ENCODE measurements at places on chromosomes 12 and 14.

GRCh38 chr14:91929700-91930099, 17.8 kb downstream of the FBLN5 start:
- no peak for DNase-seq

DNA sequence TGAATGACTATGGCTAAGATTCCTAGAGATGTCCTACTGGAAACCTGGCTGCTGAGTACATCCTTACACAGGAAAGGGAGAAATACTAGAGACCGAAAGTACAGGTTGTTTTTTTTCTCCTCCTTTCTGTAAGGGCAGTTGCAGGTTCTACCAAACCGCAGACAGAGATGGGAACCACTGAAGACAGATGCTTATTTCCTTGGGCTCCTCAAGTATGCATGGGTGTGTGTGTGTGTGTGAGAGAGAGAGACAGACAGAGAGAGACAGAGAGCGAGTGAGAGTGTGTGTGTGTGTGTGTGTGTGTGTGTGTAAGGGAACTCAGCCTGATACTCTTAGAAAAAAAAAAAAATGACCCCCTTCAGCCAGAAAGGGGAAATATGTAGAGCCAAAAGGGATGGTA, 42.5 kb downstream of the MAP4K5 start:
- DNase-seq = no peak

DNA sequence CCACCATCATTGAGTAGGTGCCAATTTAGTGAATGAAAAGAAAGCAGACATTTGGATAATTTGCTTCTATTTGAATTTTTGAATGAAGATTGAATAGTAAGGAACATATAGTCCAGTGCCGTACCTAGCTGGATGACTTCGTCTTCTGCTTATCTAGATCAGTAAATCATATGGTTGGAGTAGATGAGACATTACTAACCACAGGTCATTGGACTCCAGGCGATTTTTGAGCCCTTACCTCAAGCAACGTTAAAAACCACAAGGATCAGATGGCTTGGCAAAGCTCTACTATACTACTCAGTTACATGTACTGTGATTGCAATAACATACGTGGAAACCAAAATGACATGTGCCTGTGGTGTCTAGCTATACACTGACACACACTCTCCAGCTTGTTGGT, 1.7 kb upstream of the SPATS2 start:
- DNase-seq = no peak

GRCh38 chr14:69183735-69184134, 7.6 kb upstream of the EXD2 start:
- DNase-seq = no peak

- peak; percentile 78 for DNase-seq
Measured at GRCh38 chr12:13211859-13212664, 15.5 kb downstream of the EMP1 start.

GRCh38 chr12:93667672-93668071, 9.5 kb upstream of the CRADD start:
- no peak for DNase-seq

DNA sequence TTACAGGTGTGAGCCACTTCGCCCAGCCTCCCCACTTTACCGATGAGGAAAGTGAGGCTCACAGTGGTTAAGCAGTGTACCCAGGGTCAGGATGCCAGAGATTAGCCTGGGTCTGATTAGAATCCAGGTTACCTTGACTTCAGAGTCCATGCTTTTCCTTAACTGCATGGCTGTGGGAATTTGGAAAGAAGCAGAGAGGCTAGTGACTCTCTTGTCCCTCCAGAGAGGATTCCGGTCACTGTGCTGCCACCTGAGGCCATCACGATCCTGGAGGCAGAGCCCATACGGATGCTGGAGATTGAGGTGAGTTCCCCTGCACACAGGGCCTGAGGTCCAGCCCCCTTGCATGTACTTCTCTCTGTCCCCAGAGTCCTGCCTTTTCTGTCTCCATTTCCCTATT, 4.7 kb downstream of the REC8 start:
- no peak for DNase-seq

DNA sequence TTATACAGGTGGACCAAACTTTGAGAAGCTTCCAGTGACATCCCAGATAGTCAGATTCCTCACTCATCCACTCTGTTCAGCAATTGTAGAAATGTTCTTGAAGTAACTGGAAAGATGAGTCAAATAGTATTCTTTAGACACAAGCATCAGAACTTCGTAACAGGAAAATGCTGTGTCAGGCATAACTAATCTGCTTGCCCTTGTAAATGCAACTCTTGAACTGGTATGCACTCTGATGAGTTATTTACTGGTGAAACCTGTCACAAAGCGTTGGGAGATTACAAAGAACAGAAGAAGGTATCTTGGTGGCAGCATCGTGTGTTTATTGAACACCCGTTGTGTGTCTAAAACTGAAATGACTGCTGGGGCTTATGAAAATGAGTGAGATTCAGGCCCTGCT, 10.8 kb upstream of the DUSP6 start:
- no peak for DNase-seq

GRCh38 chr14:77151918-77152588, 10.5 kb upstream of the ZDHHC22 start:
- no peak for DNase-seq

DNA sequence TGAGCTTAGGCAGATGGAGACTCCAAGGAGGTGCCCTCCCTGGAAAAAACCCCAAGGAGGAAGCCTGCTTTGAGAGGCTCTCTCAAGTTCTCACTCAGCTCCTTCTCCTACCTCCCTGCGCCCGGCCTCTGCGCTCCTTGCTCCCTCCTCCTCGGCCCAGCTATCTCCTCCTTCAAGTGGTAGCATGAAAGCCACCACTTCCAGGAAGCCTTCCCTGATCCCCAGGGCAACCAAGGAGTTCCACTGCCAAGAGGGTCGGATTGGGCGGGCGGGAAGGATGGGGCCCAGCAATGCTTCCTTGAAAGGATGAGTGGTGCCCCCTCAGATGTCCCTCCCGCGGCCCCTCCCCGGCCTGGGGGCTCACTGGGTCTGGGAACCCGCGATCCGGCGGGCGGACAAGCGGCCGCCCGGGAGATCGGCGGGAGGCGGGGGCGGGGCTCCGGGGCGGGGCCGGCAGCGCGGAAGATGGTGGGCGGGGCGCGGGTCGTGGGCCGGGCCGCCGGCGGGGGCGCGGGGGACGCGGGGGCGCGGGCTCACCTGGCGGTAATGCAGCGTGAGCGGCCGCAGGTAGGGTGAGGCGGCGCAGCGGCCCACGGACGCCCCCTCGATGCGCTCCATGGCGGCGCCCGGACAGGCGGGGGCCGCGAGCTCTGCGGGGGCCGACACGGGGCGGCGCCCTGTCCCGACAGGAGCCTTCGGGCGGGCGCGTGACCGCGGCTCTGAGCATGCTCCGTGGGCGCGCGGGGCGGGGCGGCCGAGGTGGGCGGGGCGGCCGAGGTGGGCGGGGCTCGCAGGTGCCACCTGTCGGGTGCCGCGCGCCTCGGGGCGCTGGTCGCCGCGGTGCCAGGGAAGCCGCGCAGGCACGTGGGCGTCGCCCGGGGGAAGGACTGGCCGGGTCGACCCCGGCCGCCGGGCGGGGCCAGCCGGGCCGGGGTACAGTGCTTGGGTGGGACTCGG, at the start of gene NUDT14:
NUDT14 (minus strand) TSS at position 721 of the 957 bp plus-strand sequence; CDS start at position 618, 103 bp downstream.
- DNase-seq = peak; percentile 89

- no peak for DNase-seq
Measured at GRCh38 chr12:85865890-85866289, 8.2 kb upstream of the NTS start.

DNA sequence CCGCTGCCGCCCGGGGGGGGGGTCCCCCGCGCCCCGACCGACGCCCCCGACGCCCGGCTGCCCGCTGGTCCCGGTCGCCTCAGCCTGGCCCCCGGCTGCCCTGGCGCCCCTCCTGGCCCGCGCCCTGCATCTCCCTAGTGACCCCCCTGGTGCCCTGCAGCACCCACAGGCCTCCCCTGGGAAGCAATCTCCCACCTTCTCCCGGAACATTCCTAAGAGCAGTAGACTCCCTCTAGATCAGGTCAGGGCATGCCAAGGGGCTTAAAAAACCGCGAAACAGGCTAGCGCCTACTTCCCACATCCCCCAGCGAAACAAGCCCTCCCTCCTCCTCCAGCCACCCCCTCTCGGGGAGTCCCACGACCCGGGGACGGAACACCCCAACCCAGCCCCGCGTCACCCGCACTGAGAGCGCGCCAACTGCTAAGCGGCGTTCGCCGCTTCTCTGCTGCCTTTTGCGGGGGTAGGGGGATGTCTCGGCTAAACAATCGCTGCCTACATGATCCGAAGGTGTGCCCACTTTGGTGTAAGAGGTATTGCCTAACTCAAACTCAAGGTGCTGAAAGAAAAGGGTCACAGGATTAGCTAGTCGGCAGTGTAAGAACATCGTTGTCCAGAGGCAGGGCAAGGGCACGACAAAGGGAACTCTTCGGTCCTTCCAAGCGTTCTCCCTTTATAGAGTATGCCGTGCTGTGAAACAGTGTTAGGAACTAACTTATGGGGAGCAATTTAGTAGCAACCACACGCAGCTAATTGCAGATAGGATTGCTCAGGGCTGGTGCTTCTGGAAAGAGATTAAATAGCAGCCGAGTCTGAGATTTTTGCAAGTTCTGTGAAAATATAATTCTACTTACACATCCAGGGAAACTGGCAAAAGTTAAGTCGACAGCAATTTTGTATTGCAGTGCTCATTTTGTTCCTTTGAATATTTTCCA, 619 bp upstream of the NTN4 start:
- DNase-seq = peak; percentile 21

DNA sequence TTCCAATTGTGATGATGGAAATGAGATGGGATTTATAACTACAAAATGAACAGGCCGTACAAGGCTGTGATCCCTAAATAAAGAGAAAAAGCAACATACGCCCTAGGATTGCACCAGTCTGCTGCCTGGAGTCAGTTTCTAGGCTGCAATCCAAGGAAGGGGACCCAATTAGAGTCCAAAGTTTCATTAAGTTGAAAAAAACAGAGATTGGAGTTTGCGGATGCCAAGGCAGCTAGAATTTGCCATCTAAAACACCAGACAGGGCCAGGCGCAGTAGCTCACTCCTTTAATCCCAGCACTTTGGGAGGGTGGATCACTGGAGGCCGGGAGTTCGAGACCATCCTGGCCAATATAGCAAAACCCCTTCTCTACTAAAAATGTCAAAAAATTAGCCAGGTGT, 661.0 kb downstream of the RPS29 start:
- DNase-seq = no peak

DNA sequence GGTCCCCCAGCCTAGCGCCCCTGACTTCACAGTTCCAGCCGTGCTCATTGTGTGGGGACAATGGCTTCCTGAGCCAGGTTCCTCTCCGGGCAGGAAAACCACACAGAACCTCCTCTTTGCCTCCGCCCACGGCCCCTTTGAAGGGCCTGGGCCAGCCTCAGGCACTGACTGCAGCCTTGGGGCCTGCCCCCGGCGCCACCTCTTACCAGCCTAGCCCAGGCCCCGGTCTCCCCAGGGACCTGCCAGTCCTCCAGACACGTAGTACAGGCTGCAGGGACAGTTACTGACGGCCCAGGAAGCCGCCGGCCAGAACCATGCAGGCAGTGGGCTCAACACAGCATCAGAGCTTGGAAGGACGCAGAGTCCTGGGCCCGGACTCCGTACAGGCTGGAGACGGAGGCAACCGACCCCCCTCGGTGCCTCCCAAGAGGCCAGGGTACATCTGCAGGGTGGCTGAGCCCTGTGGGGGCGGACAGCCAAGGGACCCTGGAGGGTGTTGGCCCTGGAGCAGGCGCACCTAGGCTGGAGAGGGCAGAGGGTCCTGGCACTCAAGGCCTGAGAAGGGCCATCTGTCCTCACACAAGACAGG, 20.9 kb upstream of the NUDT14 start:
- peak; percentile 51 for DNase-seq

DNA sequence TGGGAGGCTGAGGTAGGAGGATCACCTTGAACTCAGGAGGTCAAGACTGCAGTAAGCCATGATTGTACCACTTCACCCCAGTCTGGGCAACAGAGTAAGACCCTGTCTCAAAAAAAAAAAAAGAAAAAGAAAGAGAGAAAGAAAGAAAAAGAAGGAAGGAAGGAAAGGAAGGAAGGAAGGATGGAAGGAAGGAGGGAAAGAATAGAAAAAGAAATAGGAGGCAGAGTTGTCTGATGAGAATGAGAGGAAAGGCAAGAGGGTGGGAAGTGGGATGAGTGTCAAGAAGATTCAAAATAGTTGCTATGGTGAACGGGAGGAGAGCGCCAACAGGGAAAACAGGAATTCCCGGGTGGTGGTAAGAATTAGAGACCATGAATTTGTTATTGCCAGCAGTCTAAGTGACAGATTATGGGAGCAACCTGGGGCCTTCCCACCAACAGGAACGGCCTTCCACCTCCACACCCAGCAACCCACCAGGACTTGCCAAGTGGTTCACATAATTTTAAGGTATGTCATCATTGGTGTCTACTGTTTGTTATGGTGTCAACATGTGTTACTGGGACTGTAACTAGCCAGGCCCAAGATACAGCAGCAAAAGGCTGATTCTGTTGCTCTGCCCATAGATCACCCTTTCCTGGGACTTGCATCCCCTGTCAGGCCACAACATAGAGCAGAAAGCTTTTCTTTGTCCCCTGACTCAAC, 36.1 kb upstream of the C12orf76 start:
- DNase-seq = no peak

DNA sequence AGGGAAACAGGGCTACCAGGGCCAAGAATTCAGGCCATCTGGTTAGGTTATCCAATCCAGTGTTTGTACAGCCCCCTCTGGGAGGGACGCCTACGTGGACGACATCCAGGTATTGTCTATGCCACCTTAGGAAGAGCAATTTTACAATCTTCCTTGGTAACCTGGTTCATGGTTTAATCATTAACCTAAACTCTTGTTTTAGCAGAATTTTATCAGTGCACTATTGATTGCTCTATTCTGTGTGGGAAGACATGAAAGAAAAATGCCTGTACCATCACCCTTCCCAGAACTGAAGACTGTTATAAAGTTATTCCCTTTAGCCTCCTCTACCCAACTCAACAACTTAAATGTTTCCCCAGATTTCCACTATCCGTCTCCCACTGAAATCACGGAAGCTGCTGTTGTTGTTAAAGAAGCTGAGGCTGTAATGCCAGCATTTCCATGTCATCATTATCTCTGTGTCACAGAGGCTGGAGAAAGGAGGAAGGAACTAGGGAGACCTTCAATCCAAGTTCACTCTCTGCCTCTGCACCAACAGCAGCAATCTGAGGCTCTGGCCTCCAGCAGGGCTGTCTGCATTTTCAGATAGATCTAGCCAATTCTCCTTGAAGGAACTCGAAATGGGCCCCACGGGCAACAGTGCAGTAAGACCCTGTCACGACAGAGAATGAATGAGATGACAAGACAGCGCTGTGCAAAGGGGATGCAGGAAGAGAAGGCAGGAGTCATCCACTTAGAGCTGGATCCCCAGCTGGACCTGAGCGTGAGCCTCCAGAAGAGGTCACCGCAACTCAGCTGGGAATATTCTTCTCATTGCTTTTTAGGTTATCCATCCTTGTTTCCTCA, 183.4 kb upstream of the GZMB start:
- no peak for DNase-seq

Data from CD4-positive, alpha-beta T cell treated with Interleukin-17A for 4 hours (primary cell).